ENCODE measurements at places on chromosomes 1 and 21. TPM values are rescaled to one million over a fixed set of nuclear protein-coding genes. Genes with fewer than 3 reads are reported as not detected.
A peak's percentile ranks its signal among the peaks of the same experiment; 100 is the strongest.

DNA sequence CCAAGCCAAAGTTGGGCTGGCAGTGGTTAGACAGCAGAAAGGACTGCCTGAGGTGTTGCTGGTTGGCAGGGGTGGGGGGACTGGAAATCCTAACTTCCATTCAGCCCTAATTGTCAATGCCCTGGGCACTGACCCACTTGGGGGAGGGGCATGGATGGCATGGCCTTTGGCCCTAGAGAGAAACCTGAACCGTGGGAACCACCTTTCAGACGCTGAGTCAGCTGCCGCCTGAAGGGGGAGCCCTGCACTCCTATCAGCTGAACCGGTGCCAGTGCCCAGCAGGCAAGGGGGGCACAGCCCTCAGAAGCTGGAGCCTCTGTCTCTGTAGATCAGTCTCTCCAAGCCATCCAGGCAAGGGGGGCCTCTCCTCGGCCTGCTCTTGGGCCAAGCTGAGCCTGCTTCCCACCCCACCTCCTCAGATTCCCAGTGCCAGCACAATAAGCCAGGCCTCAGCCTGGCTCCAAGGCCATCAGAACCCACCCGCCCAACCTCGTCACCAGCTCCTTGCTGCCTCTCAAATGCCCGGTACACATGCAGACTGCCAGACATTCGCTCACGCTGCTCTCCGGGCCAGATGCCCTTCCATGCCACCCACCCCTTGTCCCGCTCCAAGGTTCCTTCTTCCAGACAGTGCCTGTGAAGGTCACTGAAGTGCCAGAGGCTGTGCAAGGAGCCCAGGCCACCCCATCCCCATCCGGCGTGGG is 11.6 kb downstream of the TINAGL1 start:
- peaks cover 13% of the 10 kb centered on the region for H3K4me1 ChIP-seq
- H3K27me3 ChIP-seq, result peaks cover 32% of the 10 kb centered on the region
- peak overlapping the region; percentile 58 for H3K4me3 ChIP-seq
- H3K36me3 ChIP-seq, result no peaks in the 10 kb centered on the region
- H3K27ac ChIP-seq, result peak overlapping the region; percentile 56
- DNase-seq, result peak; percentile 69

- no peak for DNase-seq
- peaks cover 8% of the 10 kb centered on the region for H3K4me1 ChIP-seq
- no peaks in the 10 kb centered on the region for H3K27me3 ChIP-seq
- peak overlapping the region; percentile 83 for H3K4me3 ChIP-seq
- peak overlapping the region; percentile 16 for H3K27ac ChIP-seq
Observed at GRCh38 chr21:29017639-29018237, 1.4 kb downstream of the RWDD2B start.

DNA sequence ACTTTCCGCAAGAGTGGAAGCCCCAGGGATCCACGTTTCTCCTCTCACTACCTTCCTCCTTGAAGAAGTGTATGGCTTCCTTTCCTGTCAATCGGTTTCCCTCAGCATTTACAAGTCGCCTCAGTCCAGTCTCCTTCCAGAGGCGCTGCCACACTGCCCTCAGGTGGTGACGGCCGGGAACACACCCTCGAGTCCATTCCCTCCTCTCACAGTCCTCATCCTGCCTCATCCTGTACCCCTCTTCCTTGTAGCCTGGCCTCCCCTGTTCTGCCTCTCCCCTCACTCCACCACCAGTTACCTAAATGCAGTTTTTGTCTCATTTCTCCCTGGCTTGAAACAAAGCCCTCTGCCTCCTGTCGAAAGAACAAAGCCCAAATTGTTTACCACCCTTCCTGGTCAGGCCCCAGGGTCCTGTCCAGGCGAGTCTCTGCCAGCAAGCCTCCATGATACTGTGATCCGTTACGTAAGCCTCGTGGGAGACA is 23.2 kb upstream of the LSM10 start:
- H3K4me3 ChIP-seq, result peak overlapping the region; percentile 55
- H3K36me3 ChIP-seq, result peaks cover 19% of the 10 kb centered on the region
- peak; percentile 91 for DNase-seq
- no peaks in the 10 kb centered on the region for H3K27me3 ChIP-seq
- H3K4me1 ChIP-seq, result peaks cover 12% of the 10 kb centered on the region

DNA sequence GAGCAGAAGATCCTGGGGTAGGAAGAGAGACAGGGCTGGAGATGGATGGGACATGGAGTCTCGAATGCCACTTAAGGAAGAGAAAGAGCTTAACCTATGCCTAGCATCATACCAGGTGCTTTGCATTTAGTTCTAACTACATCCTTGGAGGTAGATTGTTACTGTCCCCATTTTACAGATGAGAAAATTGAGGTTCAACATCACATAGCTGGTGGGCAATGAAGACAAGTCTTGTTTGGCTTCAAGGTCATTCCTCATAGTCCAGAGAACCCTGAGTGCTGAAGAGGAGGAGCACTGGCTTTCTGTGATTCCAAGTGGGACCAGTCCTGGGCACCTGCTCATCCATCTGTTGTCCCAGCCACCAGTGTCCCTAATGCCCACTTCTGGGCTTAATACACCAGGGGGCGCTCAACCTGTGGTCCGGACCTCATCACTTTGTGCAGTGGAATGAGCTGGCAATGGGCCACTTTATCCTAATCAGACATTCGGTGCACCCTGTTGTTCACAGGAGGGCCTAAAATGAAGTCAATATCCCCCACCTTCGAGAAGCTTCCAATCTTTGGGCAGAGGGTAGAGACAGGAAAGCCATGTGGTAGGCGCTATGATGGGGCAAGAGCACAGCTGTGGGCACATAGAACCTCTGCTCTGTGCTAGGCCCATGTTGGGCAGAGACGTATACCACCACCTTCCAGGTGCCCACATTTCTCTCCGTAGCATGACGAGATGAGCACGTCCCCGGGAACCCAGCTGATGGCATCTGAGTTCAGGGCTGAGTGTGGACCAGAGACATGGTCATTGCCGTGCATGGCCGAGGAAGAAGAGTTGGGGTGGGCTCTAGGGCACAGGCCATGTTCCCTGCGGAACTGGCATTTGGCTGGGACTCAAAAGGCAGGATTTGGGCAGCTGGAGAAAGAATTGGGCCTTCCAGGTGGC is 9.2 kb downstream of the RPS6KA1 start:
- H3K4me1 ChIP-seq, result peaks cover 15% of the 10 kb centered on the region
- H3K27me3 ChIP-seq, result no peaks in the 10 kb centered on the region
- no peak overlapping the region for H3K27ac ChIP-seq

DNA sequence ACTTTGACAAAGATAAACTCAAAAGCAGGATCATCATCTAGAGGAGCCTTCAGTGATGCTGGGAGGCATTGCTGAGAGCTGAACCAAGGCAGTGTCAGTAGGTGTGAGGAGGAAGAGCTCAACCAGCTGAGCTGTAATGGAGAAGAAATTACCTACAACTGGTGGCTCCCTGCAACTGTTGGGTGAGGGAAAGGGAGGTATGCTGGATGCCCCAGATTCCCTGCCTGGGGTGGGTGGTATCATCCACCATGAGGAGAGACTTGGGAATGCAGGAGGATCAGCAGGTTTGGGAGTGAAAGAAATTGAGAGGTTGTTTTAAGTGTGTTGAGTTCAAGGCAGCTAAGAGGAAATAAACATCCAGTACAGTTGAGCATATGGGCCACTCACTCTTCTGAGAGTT is 199.8 kb downstream of the DNM3 start:
- no peaks in the 10 kb centered on the region for H3K27me3 ChIP-seq
- H3K36me3 ChIP-seq, result peaks cover 3% of the 10 kb centered on the region
- peaks cover 19% of the 10 kb centered on the region for H3K4me1 ChIP-seq
- DNase-seq, result no peak

DNA sequence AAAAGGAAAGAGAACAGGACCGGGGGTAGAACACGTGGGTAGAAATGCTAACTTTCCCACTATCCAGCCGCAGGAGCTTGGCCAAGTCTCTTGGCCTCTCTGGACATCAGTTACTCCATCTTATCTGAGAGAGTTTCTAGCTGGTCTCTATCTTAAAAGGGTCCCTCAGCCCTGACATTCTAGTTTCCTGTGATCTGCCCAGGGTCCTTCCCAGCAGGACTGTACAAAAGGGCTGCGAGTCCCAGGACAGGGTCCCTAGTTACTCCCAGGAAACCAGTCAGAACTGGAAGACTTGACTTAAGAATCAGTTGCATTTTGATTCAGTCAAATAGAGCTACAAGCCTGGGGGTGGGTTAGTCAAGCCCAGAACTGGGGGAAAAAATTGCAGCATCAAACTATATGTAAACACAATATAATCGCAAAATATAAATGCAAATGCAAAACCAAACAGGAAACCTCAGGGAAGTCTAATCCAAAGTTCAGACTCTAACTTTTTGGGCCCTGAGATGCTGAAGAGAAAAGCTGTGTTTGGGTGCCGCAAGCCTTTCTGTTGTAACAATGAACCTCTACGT is 2.9 kb downstream of the ASAP3 start:
- peaks cover 3% of the 10 kb centered on the region for H3K27me3 ChIP-seq
- H3K4me3 ChIP-seq, result peak overlapping the region; percentile 94
- H3K4me1 ChIP-seq, result peaks cover 45% of the 10 kb centered on the region
- no peak for DNase-seq

- H3K27me3 ChIP-seq, result no peaks in the 10 kb centered on the region
- peak overlapping the region; percentile 51 for H3K27ac ChIP-seq
- peaks cover 33% of the 10 kb centered on the region for H3K4me1 ChIP-seq
- no peaks in the 10 kb centered on the region for H3K36me3 ChIP-seq
Observed at GRCh38 chr1:234554698-234555311, 55.2 kb downstream of the IRF2BP2 start.

DNA sequence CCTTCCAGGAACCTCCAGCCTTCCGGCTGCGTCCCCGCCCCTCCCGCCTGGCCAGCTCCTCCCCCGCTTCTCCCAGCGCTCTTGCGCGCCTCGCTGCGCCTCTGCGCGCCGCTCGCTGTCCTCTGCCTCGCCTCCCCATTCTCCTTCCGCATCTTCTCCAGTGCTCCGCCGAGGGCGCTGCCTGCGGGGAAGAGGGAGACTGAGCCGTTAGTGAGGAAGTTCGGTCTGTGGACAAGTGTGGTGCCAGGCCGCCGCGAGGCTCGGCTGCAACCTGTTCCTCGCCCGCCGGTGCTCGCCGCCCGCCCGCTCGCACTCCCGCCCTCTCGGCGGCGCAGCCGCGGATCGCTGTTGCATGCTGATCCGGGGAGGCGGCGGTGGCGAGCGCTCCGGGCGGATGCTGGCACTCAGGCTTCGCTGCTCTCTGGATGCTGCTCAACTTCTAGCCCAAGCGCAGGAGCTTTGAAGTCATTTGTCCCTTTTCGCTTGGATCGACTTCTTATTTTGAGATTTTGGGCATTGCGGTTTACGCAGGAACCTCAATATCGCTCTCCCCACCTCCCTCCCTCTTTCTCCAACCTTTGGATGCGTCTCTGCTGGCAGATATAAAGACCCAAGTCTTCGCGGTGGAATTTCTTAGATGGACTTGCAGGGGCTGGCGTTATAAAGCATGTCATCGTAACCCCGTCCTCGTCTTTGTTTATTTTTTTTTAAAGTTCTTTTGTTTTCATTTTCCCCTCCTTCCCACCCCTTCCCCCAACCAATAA is 614 bp upstream of the CACNA1E start:
- peaks cover 10% of the 10 kb centered on the region for H3K4me1 ChIP-seq
- H3K27ac ChIP-seq, result no peak overlapping the region
- peaks cover 92% of the 10 kb centered on the region for H3K27me3 ChIP-seq
- peak overlapping the region; percentile 86 for H3K4me3 ChIP-seq

GRCh38 chr1:78980511-78980910 is 26.0 kb downstream of the ADGRL4 start:
- H3K4me3 ChIP-seq, result no peak overlapping the region
- H3K36me3 ChIP-seq, result no peaks in the 10 kb centered on the region
- DNase-seq, result no peak
- H3K4me1 ChIP-seq, result peaks cover 4% of the 10 kb centered on the region
- no peak overlapping the region for H3K27ac ChIP-seq

DNA sequence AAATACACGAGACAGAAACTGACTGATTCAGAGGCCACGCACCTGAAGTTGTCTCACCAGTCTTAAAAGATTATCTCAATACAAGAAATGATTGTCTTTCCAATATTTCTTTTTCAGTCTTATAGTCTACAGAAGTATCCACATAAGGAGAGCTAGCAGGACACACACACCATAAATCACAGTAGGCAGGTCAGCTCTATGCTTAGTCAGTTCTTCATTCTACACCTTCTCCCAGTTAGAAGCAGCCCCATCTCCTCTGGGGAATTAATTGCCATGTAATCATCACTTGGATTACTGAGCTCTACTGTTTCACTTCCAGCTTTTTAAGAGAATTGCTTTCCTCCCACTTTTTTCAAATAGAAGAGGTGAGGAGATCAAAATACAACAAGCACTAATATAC is 59.6 kb downstream of the SMYD3 start:
- DNase-seq, result no peak
- peaks cover 7% of the 10 kb centered on the region for H3K4me1 ChIP-seq
- no peaks in the 10 kb centered on the region for H3K36me3 ChIP-seq

- H3K27ac ChIP-seq, result peak overlapping the region; percentile 76
- peaks cover 47% of the 10 kb centered on the region for H3K27me3 ChIP-seq
- DNase-seq, result no peak
- no peak overlapping the region for H3K4me3 ChIP-seq
Observed at GRCh38 chr1:231049121-231049979, 9.3 kb upstream of the FAM89A start.

CHRM3 gene
- total RNA-seq, result 2.4 TPM

CXADR gene
- total RNA-seq, result 52.1 TPM
